ENCODE measurements at places on chromosomes 11 and 22.
A peak's percentile ranks its signal among the peaks of the same experiment; 100 is the strongest.

GRCh38 chr11:119258180-119258579 lies 52.0 kb downstream of the CBL start:
- peak; percentile 19 for DNase-seq

- no peak for DNase-seq
These were observed 2.5 kb downstream of the CDC42EP2 start for GRCh38 chr11:65317025-65317786.

DNA sequence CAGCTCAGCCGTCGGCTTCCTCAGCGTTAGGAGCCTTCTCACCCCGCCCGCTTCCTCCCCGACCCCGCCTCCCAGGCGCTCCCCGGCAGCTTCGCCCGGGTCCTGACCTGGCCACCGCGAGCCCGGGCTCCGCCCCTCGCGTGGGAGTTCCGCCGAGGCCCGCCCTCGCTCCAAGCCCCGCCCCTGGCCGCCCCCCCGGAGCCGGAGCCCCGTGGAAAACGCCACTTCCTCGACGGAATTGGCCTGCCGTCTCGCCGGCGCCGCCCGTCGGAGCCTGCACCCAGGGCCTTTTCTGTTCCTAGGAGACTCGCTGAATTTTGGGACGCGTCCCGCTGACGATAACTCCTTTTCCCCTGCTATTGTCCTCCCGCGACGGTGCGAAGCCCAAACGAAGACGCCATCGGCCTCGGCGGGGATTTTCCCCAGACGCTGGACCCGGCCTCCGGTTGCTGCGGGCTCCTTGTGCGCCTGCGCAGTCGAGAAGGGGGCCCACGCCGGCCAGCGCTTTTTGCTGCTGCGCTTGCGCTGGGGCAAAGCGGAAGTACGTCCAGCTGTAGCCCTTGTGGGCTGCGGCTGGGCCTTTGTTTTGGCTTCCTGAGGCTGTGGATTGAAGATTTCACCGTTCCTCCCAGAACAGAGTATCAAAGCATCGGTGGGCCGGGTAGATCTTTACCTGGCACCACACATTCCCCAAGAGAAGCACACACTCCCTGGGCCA lies 10.0 kb downstream of the RELA start:
- DNase-seq: peak; percentile 97

GRCh38 chr11:108909041-108909440 lies 244.2 kb downstream of the DDX10 start:
- no peak for DNase-seq

- no peak for DNase-seq
These were observed 1025.7 kb upstream of the RAG2 start for GRCh38 chr11:37623778-37624177.

GRCh38 chr11:61049859-61050258 lies 52.4 kb upstream of the CD5 start:
- no peak for DNase-seq

DNA sequence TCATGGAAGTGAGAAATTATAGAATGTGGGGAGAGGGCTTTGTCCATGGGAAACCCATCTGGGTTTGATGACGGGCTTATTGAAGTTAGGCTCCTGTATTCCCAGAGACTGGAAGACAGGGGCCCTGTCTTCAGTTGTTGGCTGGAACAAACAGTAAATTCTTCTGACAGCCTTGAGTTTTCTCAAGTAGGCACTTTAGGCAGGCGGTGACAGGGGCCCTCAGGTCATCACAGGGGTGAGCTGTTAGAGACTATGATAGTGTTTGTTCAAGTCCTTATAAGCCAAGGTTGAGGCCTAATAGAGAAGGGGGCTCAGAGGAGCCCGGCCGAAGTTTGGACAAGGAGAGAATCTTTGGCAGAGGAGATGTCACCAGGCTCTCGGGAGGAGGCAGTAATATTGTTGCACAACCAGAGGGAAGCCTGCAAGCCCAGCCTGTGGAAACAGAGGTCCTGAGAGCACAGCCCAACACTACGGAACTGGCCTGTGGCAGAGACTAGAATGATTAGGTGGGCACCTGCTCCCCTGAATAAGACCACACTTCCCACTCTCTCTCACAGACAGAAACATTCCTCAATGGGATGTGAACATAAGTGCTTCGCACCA lies 20.2 kb upstream of the IL17RA start:
- no peak for DNase-seq

Measured in CD4-positive, alpha-beta T cell treated with Interleukin-10 for 1 hour (primary cell).